ENCODE measurements at places on chromosomes 4 and X.

GRCh38 chr4:138226351-138226750 lies 15.8 kb downstream of the SLC7A11 start:
- no peaks in the 10 kb centered on the region for H3K27me3 ChIP-seq
- H3K4me3 ChIP-seq: no peak overlapping the region
- H3K4me1 ChIP-seq: no peaks in the 10 kb centered on the region
- no peaks in the 10 kb centered on the region for H3K36me3 ChIP-seq
- H3K27ac ChIP-seq: no peak overlapping the region
- DNase-seq: no peak

- no peak overlapping the region for H3K27ac ChIP-seq
- no peak for DNase-seq
- no peaks in the 10 kb centered on the region for H3K36me3 ChIP-seq
- H3K4me1 ChIP-seq: no peaks in the 10 kb centered on the region
- no peak overlapping the region for H3K4me3 ChIP-seq
Measured at GRCh38 chr4:94378047-94378446, 35.4 kb upstream of the HPGDS start.

GRCh38 chr4:140968371-140968770 lies 164.9 kb downstream of the RNF150 start:
- H3K4me3 ChIP-seq: no peak overlapping the region
- no peaks in the 10 kb centered on the region for H3K4me1 ChIP-seq
- no peaks in the 10 kb centered on the region for H3K27me3 ChIP-seq
- no peaks in the 10 kb centered on the region for H3K36me3 ChIP-seq
- no peak overlapping the region for H3K27ac ChIP-seq
- no peak for DNase-seq

DNA sequence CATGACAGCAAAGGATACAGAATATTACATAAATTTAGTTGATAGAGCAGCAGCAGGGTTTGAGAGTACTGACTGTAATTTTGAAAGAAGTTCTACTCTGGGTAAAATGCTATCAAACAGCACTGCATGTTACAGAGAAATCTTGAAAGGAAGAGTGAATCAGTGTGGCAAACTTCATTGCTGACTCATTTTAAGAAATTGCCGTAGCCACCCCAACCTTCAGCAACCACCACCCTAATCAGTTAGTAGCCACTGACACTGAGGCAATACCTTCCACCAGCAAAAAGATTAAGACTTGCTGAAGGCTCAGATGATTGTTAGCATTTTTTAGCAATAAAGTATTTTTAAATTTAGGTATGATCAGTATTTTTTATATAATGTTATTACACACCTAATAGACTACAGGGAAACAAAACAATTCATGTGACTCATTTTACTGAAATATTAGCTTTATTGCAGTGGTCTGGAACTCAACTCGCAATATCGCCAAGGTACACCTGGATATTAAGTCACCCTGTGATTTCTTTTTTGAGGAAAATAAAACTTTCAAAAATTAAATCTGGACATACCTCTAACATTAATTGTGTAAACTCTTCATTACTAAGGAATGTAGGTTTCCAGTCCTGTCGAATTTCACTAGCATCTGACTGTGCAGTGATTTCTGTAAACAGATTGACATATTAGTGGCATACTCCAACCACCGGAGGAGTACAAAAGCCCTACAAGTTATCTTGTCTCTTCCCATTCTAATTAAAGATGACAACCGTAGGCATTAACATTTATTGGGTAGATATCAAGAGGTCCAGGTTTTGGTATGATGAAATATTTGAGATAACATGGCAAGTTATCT lies 71.1 kb downstream of the CLOCK start:
- DNase-seq: no peak
- H3K4me1 ChIP-seq: no peaks in the 10 kb centered on the region
- H3K27ac ChIP-seq: no peak overlapping the region
- H3K36me3 ChIP-seq: peaks cover 3% of the 10 kb centered on the region
- H3K27me3 ChIP-seq: no peaks in the 10 kb centered on the region

DNA sequence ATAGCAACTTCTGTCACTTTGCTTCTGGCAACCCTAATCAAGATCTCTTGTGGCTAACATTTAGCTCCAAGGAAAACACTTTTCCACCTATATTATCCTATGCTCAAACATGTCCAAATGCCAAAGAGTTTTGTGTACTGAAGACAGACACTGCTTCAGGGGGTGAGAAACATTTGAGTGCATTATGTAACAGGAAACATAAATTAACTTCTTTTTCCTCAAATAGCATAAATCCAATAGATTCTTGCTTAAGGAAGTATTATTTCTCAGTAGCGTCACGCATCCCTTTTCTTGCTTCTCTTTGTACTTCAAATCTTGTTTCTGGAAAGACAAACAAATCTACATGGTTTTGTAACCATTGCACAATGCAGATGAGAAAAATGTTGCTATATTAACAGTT lies 839.1 kb downstream of the GLUD2 start:
- no peak overlapping the region for H3K4me3 ChIP-seq
- H3K4me1 ChIP-seq: no peaks in the 10 kb centered on the region
- no peaks in the 10 kb centered on the region for H3K36me3 ChIP-seq
- DNase-seq: no peak
